ENCODE measurements at places on chromosomes 12 and 14.

- DNase-seq = no peak
These were observed 212.9 kb upstream of the CRY1 start for GRCh38 chr12:107306141-107306659.

- DNase-seq = no peak
These were observed 15.5 kb upstream of the TSPAN9 start for GRCh38 chr12:3061501-3062215.

DNA sequence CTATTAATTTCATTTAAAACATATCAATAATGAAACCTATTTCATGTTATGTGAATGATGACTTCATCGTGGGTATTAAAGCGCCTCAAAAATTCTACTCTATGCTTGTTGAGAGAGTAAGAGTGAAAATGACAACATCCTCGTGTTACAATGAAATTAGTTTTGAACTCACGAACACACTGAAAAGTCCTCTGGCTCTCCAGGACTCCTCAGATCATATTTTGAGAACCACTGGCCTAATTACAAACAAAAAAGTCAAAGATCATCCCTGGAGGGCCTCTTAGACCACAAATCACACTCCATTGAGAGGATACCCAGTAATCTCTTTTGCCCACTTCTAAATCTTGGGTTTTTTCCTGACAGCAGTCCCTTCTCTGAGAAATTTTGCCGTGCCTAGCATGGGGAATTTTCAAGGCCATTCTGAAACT lies 19.1 kb downstream of the DAAM1 start:
- no peak for DNase-seq

DNA sequence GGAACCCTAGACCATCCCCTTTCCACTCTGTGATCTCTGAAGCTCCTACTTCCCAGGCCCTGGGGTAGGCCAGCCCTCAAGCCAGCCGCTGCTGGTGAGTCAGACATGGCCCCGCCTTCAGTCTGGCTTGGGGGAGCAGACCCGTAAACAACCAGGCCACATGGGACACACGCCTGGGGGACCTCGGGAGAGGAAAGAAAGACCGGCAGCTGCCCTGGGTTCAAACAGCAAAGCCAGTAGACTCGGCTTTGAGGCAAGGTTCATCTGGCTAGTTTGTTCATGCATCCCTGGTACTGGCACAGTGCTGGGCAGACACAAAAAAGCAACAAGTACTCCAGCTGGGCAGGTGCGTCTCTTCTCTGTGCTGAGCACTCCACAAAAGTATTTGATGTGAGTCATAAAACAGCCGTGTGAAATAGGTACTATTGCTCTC lies 101.9 kb downstream of the SETD3 start:
- no peak for DNase-seq

DNA sequence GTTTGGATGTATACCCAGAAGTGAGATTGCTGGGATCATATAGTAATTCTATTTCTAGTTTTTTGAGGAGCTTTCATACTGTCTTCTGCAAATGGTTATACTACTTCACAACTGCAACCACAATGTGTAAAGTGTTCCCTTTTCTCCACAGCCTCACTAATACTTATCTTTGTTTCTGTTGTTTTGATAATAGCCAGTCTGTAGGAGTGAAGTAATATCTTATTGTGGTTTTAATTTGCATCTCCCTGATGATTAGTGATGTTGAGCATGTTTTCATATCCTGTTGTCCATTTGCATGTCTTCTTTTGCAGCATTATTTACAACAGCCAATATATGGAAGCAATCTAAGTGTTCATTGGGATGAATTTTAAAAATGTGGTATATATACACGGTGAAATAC lies 29.9 kb downstream of the GABARAPL1 start:
- no peak for DNase-seq

GRCh38 chr12:9606736-9607372 lies 862 bp downstream of the KLRB1 start:
- DNase-seq = no peak

DNA sequence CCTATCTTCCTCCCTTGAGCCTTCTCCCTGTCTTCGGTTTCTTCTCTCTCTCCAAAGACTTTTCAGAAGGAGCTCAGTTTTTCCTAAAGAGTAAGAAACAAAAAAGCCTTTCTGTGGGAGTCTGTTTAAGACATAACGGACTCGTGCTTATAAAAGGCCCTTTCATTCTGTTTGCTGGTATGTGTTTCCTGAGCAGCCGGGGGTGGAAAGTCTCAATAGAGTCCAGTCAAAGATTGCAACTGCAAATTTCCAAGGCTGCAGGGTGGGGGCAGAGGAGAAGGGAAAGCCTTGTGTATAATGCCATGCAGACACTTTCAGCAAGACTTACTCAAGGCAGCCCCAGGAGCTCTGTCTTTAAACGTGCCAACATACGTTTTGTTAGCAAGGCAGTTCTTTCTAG lies 62.2 kb downstream of the GNG2 start:
- no peak for DNase-seq

GRCh38 chr12:132214891-132215290 lies 70.6 kb downstream of the NOC4L start:
- no peak for DNase-seq

DNA sequence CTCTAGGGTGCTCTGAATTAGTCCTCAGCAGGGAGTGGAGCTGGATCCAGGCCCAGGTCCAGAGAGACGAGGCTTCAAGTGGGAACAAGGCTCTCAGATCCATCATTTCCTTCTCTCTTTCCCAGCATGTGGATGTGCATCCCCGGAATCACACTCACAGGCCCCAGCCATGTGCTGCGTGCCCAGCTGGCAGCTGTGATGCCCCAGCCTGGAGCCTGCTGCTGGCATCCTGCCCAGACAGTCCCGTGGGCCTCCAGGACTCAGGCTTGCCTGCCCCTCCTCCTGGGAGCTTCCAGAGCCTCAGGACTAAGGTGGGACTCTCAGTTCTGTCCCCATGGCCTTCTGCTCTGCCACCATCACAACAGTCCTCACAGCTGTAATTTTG lies 6.2 kb upstream of the KRT84 start:
- no peak for DNase-seq

GRCh38 chr12:49784756-49785409 lies 43.3 kb downstream of the NCKAP5L start:
- no peak for DNase-seq

GRCh38 chr12:52942901-52943181 lies 6.1 kb upstream of the KRT18 start:
- no peak for DNase-seq

DNA sequence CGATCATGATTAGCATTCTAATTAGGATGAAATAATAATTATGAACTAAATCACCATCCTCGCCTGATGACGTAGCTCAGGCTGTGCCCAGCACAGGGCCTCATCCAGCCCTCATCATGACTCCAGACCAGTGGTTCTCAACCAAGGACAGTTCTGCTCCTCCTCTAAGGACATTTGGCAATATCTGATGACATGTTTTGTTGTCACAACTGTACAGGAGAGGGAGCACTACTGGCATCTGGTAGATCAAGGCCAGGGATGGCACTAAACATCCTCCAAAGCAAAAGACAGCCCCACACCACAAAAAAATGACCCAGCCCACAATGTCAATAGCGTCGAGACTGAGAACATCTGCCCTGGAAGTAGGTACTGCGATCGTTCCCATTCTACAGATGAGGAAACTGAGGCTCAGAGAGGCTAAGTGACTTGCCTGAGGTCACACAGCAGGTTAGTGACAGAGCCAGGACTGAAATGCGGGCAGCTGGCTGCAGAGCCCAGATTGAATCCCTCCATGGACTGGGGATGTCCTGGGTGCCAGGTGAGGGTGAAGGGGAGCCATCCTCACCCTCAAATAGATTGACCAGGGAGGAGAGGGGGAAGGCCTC lies 15.5 kb downstream of the TRPV4 start:
- no peak for DNase-seq

GRCh38 chr12:42627151-42627550 lies 37.6 kb upstream of the PRICKLE1 start:
- DNase-seq = no peak

- DNase-seq = no peak
These were observed 289.2 kb downstream of the ADGRD1 start for GRCh38 chr12:131242741-131243496.

DNA sequence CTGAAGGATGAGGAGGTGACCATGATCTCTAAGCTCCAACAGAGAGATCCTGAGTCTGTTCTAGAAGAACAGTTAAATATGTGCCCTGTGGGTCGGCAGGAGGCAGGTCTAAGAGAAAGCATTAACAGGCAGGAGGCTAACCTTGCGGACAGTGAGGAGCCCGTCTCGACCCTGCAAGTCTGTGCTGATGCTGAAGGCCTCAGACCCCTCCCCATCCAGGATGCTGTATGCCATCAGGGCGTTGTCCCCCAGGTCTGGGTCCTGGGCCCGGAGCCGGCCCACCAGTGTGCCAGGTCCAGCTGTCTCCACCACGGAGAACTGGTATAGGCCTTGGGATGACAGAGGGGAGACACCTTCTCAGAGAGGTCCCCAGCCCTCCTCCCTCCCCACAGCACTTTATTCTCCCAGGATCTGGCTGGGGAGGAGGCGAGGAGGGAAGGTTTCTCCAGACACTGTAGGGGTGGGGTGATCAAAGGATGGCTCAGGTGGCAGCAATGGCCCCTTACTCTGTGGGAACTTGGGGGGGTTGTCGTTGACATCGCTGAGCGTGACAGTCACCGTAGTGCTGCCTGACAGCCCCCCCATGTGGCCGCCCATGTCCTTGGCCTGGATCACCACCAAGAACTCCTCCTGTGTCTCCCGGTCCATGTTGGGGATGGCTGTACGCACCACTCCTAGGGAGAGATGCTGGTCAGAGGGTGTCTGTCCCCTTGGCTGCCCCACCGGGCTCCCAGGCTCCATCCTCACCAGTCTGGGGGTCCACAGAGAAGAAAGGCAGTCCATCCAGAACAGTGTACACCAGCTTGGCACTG lies 3.1 kb downstream of the CDH24 start:
- no peak for DNase-seq

- no peak for DNase-seq
These were observed 7.9 kb downstream of the GIT2 start for GRCh38 chr12:109988274-109988673.

DNA sequence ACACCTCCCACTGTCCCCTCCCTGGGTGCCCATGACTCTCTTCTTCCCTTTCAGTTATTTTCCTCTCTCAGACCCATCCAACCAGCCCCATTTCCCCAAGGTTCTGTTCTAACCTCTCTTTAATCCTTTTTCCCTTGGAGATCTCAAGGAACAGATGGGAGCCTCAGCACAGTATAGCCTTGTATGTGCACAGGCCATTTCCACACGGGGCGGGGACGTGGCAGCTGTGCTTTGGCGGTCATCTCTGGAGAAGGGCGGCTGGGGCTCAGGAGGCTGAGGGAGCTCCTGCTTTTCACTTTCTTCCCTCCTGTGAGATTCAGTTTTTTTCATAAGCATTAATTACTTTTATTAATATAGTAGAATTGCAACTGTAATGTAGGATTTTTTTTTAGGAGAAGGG lies 212.2 kb downstream of the ZFP36L1 start:
- no peak for DNase-seq

- no peak for DNase-seq
These were observed 161.7 kb downstream of the TMX1 start for GRCh38 chr14:51401756-51402155.

GRCh38 chr14:22338917-22339715 lies 249.9 kb downstream of the DAD1 start:
- DNase-seq = no peak

DNA sequence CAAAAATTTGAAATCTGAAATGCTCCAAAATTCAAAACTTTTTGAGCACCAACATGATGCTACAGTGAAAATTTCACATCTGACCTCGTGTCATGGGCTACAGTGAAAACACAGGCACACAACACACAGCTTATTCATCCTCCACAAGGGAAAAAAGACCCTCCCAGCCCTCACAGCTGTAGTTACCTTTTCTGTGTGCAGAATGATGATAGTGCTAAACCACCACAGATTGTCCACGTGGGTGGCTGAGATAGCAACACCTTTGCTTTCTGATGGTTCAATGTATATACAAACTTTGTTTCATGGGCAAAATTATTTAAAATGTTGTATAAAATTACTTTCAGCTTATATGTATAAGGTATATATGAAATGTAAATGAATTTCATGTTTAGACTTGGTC lies 46.8 kb downstream of the FRS2 start:
- DNase-seq = no peak

- DNase-seq = no peak
These were observed 947 bp downstream of the GAS2L3 start for GRCh38 chr12:100574187-100575074.

DNA sequence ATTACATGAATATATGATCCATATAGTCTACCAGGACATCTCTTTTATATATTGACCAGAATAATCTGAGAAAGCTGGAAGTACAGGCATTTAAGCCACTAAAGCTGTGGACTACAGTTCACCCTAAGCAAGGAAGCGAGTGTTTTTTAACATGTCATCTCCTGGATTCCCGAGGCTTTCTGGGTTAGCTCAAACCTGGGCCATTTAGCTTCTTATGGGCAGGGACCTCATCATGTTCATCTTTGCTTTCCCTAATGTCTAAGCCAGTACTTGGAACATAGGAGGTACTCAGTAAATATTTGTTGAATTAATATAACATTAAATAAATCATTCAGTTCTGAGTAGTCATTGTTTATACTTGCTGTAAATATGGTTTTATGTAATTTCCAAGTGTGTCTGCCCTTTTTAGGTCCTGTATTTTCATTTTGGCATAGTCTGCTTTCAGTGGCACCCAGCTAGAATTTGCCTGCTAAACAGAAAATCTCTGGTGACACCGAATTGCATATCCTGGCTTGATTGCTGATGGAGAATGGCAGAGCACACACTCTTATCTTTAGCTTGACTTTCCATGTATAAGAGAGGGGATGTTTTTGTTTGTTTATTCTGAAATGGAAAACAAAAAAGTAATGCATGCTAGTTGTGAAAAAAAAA lies 344.5 kb downstream of the ZFP36L1 start:
- no peak for DNase-seq

- DNase-seq = no peak
These were observed 31.4 kb downstream of the SSPN start for GRCh38 chr12:26226629-26227360.

GRCh38 chr14:85617791-85618190 lies 87.8 kb downstream of the FLRT2 start:
- no peak for DNase-seq

GRCh38 chr12:23757541-23757962 lies 191.9 kb downstream of the SOX5 start:
- no peak for DNase-seq

DNA sequence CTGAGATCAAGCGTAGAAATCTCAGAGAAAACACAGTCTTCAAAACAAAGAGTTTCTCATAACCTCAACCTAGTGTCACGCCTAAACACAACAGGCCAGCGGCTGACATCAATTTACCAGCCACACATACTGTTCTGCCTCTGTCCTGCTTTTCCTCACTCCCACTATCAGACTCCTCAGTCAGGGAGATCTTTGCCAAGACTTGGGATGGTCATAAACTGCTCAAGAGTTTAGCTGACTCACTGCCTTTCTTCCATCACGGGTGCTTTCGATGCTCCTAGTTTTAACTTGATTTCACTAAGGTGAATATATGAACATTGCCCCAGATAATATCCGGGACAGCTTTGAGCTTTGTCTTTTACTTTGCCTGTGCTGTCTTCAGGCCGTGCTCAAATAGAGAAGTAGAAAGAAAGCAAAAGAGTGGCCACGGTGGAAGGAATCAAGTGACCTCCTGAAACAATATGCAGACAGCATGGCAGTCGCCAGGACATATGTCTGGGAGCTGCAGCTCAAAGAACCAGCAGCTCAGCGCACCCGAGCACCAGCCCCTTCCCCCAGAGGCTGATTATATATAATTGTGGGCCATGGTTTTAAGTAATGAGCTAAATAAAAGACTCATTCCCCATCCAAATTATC lies 12.1 kb downstream of the MDM1 start:
- DNase-seq = no peak

- DNase-seq = no peak
These were observed 240.3 kb downstream of the MSRB3 start for GRCh38 chr12:65518771-65519170.

- no peak for DNase-seq
These were observed 31.1 kb downstream of the PITPNM2 start for GRCh38 chr12:123119808-123120207.

Data from effector memory CD8-positive, alpha-beta T cell (primary cell).